ENCODE measurements at places on chromosomes 5 and 9.

- DNase-seq, result no peak
Measured at GRCh38 chr9:124449381-124450151, 685 bp upstream of the ADGRD2 start.

DNA sequence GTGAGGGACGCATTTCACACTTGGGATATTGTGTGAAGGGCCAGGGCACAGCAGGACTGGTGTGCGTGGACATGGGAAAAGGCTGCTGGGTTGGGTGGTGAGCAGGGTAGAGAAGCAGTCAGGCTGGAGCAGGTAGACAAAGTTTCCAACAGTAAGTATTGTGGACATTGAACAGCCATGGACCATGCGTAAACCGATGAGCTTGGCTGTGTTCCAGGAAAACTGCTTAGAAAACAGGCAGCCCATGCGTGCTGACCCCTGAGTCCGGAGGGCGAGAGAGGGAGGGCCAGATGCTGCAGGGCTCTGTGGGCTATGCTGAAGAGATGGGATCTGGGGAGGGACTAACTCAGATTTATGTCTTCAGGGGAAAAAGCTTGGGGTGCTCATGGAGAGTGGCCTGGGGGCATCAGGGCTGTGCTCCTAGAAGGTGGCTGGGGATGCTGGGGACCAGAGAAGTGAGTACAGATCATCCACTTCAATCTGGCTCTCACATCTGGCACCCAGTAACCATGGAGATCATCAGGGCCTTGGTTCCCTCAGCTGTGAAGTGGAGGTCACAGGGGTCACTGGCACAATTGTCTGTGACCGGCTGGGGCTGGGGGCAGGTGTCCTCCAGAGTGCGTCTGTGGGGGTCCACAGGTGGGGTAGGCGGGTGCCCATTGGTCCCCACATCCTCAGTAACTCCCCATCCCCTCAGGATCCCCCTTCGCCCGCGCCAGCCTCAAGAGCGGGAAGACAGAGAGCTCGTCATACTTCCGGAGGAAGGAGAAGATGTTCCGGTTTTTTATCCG lies 93.3 kb downstream of the CACNA1B start:
- no peak for DNase-seq

DNA sequence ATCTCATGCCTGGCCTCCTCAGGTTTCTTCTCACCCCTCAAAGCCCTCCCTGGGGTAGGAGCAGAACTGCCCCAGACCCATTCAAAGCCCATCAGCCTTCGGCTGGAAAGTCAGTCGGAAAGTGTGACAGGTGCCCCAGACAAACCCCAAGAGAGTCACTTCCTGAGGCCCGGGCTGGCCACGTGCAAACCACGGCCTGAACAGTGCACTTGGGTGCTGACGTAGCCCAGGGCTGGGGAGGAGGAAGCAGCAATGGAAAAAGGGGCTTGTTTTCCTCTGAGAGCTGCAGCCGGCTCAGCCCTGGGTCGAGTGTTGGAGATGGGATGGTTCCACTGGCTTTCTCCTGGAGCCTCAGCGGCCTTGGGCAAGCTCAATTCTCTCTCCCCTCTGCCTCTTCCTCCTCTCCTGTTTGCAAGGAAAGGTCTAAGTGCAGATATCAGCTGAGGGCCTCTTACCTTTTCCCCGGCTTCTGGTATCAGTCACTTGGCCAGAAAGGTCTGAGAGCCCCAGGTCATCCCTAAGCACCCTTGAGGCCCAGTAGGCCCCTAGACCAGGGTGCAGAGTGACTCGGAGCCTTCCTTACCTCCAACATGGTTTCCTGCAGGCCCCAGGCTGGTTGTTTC lies 5.9 kb upstream of the EGR1 start:
- no peak for DNase-seq

- DNase-seq, result no peak
Measured at GRCh38 chr5:114857941-114858551, 311.7 kb downstream of the TRIM36 start.

DNA sequence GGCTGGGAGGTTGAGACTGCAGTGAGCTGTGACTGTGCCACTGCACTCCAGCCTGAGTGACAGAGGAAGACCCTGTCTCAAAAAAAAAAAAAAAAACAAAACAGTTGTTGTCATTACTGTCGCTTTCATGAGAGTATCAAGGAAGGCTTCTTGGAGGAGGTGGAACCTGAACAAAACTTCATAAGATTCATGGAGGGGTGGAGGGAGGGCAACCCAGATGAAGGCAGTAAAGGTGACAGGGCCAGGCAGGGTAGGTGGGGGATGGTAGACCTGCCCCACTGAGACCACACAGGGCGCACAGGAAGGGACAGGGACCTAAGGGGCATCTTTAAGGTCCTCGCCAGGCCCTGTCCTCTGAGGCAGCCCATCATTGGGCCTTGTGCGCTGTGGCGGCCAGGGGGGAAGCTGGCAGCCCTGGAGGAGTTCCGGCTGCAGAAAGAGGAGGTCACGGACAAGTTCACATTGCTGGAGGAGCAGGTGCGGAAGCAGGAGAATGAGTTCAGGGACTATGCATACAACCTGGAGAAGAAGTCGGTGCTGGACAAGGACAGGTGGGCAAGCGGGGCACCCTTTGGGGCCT lies 3.5 kb downstream of the CFAP157 start:
- DNase-seq, result no peak

GRCh38 chr9:31790720-31791119 lies 593.7 kb upstream of the ACO1 start:
- DNase-seq, result no peak

All from NCI-H1417 treated with DMSO at 0.1 percent for 48 hours (cell line).